ENCODE measurements at places on chromosomes 7 and 10. TPM values are rescaled to one million over a fixed set of nuclear protein-coding genes. Genes with fewer than 3 reads are reported as not detected.

GRCh38 chr10:14349081-14349480, 18.4 kb upstream of the FRMD4A start:
- DNase-seq = no peak

- DNase-seq = no peak
Observed at GRCh38 chr7:39269034-39269433, 291.3 kb downstream of the POU6F2 start.

ANKRD30A gene
- total RNA-seq = not detected

C10orf67 gene
- total RNA-seq = 6.1 TPM

DNA sequence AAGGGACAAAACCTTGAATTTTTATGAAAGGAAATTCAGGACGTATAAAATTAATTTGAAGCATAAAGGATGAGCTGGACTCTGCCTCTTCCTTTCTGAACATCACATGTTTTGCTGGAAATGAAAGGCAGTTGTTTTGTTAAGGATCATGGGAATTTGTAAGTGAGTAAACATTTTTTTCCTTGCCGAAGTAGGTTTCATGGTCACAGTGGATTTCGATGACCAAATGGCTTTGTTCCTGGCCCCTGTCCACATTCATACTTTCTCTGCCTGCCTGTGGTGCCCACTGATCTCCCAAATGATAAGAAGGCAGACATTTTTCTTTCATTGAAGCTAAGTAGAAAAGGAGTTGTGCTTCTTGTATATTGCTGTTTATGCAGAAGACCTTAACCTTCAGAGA, 104.2 kb downstream of the ARID5B start:
- DNase-seq = no peak

ENTPD1 gene
- total RNA-seq = 38.8 TPM

- no peak for DNase-seq
Observed at GRCh38 chr10:110260746-110261477, 43.8 kb downstream of the SMNDC1 start.

- DNase-seq = no peak
Observed at GRCh38 chr10:88270871-88271713, 312.0 kb downstream of the RNLS start.

GRCh38 chr7:118057404-118057803, 126.6 kb upstream of the LSM8 start:
- no peak for DNase-seq

- DNase-seq = no peak
Observed at GRCh38 chr10:48551861-48552591, 52.8 kb downstream of the ARHGAP22 start.

DNA sequence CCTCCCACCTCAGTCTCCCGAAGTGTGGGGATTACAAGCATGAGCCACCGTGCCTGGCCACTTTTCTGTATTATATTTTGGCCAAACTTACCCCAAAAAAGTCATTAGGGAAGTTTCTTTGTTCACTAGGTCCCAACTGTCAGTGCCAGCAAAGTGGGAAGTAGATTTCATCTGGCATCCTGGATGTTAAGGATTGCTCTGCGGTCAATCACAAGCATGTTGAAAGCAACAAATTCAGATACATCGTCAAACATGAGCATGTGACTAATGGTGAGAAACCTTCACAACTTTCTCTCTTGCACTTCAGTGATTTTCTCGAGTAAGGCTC, 14.3 kb upstream of the LRRC17 start:
- no peak for DNase-seq

Data from upper lobe of left lung (tissue), 6 donors.